ENCODE measurements at places on chromosomes 5 and 9.
A peak's percentile ranks its signal among the peaks of the same experiment; 100 is the strongest.

- DNase-seq, result no peak
Measured at GRCh38 chr9:98854266-98854665, 46.8 kb downstream of the GALNT12 start.

DNA sequence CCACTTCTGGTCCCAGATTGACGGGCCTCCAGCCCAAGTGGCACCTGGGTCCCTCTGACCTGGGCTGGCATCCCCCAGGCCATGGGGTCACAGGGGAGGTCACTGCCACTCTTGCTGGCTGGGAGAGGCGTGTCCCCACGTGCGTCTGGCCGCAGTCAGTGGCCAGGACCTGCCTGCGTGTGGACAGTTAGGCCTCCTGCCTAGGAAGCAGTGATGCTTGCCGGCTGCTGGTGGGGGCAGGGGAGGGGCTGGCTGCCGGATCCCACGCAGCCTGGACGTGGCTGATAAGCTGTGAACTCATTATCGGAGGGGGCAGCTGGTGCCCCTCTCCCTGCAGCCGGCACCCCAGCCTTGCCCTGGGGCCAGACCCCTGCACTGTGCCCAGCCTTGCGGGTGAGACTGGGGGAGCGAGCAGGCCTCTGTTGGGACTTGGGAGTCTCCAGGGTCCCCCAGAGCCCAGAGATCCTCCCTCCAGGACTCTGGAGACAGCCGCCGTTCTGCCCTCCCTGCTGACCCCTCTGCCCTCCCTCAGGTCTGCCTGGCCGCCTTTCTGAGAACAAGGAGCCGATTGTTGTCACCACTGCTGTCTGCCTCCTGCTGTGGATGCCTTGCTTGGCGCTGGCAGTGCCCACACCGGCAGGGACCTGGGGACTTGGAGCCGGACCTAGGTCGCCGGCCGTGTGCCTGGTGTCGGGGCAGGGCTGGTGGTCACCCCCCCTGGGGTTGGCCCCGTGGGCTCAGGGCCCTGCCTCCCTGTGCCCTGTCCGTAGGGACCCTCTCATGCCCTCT is 12.3 kb downstream of the RXRA start:
- DNase-seq, result no peak

DNA sequence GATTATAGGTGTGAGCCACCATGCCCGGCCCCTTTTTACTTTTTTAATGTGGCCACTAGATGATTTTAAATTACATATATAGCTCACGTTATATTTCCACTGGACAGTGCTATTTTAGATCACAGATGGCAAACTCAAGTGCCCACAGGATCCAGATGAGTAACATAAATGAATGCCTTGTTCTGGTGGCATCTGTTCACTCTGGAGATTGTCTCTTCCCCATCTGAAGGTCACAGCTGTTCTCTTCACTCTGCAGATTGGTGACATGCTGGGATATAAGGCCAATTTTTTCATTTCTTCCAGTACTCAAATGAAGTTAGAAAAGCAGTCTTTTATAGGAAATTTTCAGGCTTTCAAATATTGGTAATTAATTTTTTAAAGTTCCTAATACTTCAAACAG is 160.1 kb downstream of the DOCK8 start:
- no peak for DNase-seq

- no peak for DNase-seq
Measured at GRCh38 chr5:112217843-112218579, 201.1 kb downstream of the EPB41L4A start.

DNA sequence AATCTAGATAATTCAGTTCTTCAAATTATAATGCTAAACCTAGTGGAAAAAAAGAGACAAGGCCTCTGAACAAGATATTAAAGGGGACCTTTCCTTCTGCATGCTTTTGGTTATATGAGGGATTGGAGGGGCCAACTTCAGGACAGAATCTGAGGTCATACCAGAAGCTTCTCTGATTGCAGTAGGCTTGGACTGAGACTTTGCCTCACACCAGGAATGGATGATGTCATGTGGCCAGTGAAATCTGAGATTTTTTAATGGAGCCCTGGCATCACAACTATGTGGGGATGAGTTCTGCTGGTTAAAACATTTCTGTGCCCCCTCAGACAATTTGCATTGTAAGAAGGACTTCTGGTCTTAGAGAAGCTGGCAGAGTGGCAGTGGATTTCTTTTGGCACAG is 88.6 kb downstream of the ANGPTL2 start:
- DNase-seq, result no peak

- no peak for DNase-seq
Measured at GRCh38 chr9:28598408-28598807, 1025.1 kb upstream of the C9orf72 start.

- DNase-seq, result no peak
Measured at GRCh38 chr5:25393256-25393655, 748.5 kb upstream of the CDH10 start.

- DNase-seq, result peak; percentile 19
Measured at GRCh38 chr5:141430332-141431113, at the start of gene PCDHGA12. PCDHGA12 (plus strand) TSS chr5:141430507; CDS start chr5:141430760, 253 bp downstream.

DNA sequence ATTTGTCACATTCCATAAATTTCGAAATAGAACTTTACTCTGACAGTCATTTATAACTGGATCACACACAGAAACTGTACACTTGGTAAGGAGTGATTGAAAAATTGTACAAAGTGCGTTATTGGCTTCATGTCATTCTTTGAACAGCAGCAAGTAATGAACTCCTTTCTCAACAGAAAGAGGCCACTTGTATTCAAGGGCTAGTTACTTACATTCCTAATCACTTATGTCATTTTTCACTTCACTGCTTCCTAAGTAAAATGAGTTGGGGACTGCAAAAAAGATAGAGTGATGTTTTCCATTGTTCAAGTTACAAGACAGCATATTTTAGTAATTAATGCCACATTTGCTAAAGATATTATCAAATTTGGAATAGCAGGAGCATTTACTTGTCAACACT is 893.2 kb downstream of the DTWD2 start:
- DNase-seq, result no peak

DNA sequence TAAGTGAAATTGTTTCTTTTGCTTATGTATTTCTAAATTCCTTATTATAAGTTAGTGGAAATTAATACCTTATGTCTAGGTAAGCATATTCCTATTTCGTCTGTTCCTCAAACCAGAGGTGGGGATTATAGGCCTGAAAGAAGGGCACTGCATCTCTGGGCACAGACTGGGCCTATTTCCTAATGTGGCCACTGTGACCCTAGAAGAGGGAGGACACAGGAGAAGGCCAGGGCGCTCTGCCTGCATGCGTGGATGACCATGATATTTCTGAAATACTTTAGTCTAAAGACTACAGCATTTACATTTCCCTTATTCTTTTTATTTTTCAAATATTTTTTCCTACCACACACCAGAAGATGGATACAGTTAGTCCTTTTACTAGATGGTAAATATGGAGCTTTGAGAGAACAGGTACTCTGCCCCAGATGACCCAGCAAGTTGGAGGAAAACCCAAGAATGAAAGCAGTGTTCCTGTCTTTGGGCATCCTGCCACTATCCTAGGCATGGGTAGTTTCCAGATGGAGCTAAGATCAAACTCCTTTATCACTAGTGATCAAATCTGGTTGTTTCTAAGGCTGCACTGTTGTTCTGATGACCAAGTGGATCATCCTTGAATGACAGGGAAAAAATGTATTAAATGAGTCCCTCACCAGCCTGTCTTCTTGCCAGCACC is 27.8 kb downstream of the RUSC2 start:
- DNase-seq, result no peak
